ENCODE measurements at places on chromosomes 3 and 15. TPM values are rescaled to one million over a fixed set of nuclear protein-coding genes. Genes with fewer than 3 reads are reported as not detected.

GRCh38 chr15:31930967-31931366 lies 99.3 kb upstream of the CHRNA7 start:
- no peak for DNase-seq

GRCh38 chr3:42257007-42257406 lies 9.0 kb downstream of the CCK start:
- no peak for DNase-seq

GRCh38 chr3:130692455-130692854 lies 54.2 kb downstream of the PIK3R4 start:
- DNase-seq: no peak

The STARD5 gene
- 5.3 TPM for polyA plus RNA-seq

- DNase-seq: no peak
Observed at GRCh38 chr3:58725326-58725853, 58.8 kb upstream of the FAM3D start.

DNA sequence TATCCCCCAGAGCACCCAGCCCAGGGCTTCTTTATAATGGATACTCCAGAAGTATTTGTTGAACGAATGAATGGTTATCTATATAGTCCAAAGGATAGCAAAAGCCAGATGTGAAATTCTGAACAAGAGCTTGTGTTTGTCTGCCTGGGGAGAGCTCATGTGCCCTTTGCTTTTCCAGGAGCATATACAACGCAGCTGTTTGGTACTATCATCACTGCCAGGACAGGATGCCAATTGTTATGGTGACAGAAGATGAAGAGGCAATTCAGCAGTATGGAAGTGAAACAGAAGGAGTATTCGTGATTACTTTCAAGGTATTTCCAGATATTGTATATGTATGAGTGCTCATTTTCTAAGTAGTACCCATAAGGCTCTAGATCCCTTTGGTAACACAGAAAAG lies 15.2 kb downstream of the DIS3L start:
- DNase-seq: no peak

DNA sequence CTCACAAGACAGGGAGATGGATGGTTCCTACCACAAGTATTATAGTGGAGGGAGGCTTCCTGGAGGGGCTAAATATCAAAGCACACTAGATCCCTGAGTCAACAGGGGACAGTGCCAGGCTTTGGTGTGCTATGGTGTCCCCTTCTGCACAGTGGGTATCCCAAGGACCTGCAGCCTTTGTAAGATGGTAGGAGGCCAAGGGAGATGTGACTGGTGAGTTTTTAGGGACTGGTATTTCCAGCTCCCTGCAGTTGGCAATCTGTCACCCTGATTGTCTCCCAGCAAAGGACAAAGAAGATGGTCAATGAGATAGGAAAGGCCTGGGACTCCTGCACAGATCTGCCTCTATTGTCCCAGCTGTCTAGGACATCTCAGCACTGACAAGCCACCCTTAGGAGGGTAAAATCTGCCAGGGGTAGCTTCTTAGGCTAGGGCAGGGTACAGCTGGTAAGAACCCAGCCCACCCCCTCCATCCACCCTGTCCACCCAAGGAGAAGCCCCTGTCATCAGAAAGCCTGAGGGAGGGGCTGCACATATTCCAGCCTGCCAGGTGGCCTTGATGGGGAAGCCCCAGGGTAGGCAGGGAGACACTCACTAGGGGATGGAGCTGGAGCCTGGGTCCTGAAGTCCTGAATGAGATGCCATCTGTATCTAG lies 631 bp downstream of the CYP1A1 start:
- no peak for DNase-seq

The RAD54L2 gene
- polyA plus RNA-seq: 17.7 TPM

GRCh38 chr15:42449770-42450424 lies 41.0 kb downstream of the ZNF106 start:
- no peak for DNase-seq

DNA sequence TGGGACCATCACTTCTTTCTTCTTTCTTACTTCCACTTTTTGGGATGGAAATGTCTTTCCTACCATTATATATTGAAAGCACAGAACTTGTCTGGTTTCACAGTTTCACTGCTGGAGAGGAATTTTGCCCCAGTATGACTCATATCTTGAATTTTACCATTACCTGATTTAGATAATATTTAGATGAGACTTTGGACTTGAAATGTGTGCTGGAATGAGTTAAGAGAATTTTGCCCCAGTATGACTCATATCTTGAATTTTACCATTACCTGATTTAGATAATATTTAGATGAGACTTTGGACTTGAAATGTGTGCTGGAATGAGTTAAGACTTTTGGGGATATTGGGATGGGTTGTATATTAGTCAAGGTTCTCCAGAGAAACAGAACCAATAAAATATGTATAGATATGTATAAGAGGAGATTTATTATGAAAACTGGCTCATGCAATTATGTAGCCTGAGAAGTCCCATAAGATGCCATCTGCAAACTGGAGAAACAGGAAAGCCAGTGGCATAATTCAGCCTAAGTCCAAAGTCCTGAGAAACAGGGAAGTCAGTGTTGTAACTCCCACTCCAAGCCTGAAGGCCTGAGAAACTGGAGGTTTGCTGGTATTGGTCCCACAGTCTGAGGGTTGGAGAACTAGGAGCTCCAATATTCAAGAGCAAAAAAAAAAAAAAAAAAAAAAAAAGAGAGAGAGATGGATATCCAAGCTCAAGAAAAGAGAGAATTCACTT lies 1029.2 kb downstream of the EPHA3 start:
- no peak for DNase-seq

DNA sequence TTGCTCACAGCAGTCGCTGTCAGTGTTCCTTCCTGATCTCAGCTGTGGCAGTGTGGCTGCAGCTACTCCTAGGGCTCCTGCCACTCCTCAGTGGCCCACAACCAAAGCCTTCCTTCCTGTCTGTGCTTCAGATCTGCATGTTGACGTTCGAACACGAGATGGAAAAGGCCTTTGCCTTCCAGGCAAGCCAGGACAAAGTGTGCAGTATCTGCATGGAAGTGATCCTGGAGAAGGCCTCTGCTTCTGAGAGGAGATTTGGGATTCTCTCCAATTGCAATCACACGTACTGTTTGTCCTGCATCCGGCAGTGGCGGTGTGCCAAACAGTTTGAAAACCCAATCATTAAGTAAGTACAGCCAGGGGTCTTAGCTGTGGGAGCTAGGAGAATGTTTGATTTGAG lies 17.8 kb downstream of the MKRN2 start:
- no peak for DNase-seq

DNA sequence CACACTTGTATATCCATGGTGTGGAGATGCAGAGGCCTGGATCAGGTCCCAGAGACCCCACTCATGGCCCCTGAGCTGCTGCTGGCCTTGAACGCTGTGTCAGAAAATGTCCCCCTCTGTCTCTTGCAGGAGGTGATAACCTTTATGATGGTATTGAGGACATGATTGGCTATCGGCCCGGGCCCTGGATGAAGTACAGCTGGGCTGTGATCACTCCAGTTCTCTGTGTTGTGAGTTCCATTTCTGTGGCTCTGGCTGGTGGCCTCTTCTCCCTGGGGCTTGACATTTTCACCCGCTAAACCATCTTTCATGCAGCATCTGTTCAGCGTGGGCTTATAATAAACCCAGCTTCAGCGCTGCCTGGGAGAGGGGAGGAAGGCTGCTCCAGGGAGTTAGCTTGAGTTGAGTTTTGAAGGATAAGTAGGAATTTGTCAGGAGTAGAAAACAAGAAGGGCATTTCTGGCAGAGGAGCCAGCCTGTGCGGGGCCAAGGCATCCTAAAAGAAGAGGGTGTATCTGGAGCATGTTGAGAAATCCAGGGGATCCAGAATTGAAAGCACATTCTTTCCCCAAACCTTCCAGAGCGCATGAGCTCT lies 61.1 kb downstream of the GRIP2 start:
- no peak for DNase-seq

GRCh38 chr3:59082106-59082505 lies 32.3 kb upstream of the CFAP20DC start:
- DNase-seq: no peak

The GP9 gene
- polyA plus RNA-seq: 2.1 TPM

GRCh38 chr3:42531470-42531869 lies 29.0 kb downstream of the VIPR1 start:
- DNase-seq: no peak

DNA sequence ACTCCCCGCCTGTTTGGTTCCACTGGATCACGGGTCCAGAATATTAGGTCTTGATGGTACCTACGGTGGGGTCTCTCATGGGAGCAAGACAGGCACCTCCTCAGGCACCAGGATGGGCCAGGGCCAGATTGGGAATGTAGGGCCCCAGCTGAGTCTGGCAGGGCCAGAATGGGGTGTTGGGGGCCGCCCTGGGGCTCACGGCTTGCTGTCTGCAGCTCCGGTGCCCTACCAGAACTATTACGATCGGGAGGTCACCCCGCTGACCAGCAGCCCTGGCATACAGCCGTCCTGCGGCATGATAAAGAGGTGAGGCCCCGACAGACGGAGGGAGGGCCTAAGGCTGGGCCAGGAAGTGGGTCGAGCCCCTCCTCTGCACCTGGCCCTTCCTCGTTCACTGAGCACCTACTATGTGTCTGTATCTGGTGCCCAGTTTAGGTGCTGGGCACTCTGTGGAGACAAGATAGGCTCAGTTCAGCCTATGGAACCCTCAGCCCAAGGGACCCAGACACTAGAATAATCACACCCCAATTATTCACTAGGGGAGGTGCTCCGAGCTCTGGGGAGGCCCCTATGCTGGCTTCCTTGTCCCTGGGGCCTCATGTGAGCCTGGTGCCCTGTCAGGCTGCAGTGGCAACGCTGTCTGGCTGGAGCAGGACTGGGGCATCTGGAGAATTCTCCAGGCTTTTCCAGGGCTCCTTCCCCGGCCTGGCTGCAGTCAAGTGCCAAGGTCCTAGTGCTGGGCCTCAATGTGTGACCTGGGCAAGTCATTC lies 37.9 kb downstream of the PSTPIP1 start:
- no peak for DNase-seq

DNA sequence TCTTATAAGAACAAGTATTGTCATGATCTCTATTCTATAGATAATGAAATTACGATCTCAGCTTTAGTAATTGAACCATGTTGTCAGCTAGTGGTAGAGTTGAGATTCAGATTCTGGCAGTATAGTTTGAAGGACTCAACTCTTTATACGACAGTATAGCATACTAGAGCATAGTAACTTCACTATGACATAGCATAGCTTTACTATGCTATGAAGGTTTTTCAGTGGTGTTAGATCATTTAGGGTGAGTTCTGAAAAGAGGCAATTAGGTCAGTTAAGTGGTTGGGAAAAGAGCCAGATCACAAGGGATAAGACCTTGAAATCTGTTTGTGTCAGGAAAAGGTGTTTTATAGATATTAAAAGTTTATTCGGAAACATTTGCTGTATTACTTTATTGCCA lies 8.1 kb downstream of the STX19 start:
- no peak for DNase-seq

- DNase-seq: no peak
Observed at GRCh38 chr3:120749843-120750242, 7.3 kb downstream of the GTF2E1 start.

DNA sequence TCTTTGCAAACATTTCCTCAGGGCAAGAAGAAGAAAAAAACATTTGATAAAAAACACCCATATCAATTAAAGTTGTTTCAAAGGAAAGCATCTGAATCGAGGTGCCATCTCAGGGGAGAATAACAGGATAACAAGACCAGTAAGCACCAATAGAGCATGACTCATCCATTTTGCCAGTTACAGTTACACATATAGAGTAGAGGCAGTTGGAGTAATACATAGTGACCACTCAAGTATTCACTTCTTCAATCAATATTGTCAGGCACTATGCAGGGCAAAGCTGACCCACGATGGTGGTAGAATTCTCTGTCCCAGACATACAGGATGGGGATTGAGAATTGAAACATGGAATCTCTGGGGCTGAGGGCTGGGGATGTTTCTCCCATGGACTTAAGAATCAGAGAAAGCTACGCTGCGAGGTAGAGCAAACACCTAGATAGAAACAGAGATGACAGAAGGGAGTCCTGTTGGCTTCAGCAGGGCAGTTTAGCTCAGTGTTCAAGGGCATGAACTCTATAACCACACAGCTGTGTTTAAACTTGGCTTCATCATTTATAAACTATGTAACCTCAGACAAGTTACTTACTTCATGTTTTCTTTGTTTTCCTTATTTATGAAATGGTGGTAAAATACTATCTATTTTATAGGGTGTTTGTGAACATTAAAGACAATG lies 186.4 kb upstream of the NANOGP8 start:
- no peak for DNase-seq

The NGRN gene
- polyA plus RNA-seq: 110 TPM

The YEATS2 gene
- 40.9 TPM for polyA plus RNA-seq

GRCh38 chr15:97078591-97078990 lies 748.1 kb downstream of the NR2F2 start:
- no peak for DNase-seq

GRCh38 chr15:70334286-70334685 lies 236.6 kb upstream of the TLE3 start:
- DNase-seq: no peak

DNA sequence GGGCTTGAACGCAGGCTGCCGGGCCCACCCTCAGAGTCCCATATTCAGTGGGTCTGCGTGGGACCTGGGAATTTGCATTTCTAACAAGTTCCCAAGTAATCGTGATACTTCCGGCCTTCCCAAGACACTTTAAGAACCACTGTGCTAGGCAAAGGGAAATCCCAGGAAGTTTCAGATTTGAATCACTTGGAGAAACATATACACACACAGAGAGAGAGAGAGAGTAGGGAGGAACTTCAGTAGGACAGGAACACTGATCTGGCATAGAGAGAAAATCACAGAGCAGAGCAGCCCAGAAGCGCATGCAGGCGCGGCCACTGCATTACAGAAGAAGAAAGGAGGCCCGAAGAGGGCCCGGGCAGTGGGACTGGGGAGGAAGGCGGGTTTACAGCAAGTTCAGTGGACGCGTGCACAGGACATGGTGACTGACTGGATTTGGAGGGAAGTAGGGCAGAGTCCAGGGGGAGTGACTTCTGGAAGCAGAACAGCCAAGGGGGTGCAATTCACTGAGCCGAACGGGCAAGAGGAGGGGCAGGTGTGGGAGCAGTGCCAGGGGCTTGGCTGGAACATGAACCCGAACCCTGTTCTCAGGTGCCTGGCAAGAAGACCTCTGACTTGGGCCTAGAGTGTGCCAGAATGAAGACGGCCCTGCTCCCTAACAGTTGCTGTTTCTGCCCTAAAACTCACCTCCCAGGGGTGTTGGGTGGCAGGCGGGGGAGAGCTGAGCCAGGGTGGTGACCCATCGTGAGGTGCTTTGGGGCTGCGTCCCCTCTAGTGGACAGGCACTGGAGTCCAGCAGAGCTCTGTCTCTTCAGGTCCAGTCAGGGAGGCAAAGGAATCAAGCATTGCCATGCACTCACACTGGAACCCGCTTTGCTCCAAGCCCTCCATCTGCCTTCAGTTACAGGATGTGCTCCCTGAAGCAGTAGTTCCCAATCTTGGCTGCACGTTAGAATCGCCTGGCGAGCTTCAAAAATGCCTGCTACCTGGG lies 101.3 kb upstream of the HES1 start:
- no peak for DNase-seq

GRCh38 chr15:84832448-84833040 lies 15.4 kb downstream of the ALPK3 start:
- no peak for DNase-seq

- DNase-seq: no peak
Observed at GRCh38 chr3:103158183-103158582, 723.4 kb downstream of the ZPLD1 start.

The CKMT1A gene
- polyA plus RNA-seq: 1.6 TPM

The SH2D7 gene
- polyA plus RNA-seq: 0.44 TPM
